ENCODE measurements at places on chromosomes 4 and X.

- DNase-seq = no peak
These were observed 409.2 kb downstream of the CCSER1 start for GRCh38 chr4:90536408-90536807.

DNA sequence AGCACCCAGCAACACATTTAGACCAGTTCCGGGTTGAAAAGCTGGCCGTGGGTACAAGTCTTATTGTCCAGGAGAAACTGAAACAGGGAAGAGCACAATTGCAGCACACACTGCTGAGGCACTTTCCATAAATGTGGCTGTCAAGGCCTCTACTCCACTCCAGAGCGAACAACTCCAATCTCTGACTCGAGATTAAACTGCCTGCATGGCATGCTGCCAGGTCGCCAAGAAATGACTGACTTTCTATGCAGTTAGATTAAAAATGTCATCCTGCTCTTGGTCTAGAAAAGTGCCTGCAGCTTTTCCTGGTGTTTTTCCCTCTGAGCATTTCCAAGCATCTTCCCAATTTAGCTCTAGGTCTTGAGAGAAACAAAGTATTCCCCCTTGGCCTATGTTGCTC lies 260.6 kb upstream of the EMCN start:
- no peak for DNase-seq

GRCh38 chrX:45434231-45434630 lies 233.6 kb upstream of the DIPK2B start:
- DNase-seq = no peak

DNA sequence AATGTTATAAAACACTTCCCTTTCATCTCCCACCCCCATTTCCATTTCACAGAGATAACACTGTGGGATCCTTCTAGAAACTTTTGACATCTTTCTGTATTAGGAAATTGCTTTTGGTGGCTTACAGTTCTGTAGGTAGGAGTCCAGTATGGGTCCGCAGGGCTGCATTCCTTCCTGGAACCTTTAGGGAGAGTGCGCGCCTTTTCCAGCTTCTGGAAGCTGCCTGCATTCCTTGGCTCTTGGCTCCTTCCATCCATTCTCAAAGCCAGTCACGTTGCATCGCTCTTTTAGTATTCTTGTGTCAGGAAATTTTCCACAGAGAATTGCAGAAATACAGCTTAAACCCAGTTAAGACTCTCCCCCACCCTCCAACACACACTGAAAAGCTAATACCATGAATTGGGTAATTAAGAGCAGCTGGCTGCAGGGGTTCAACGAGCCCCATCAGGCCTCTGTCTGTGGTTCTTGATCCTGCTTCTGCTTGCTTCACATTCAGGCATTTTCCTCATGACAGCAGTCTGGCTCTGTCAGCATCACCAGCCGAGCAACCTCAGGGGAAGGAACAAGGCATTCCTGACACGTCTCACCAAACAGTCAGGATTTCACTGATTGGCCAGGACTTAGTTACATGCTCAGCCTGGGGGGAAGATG lies 48.8 kb downstream of the SEPTIN11 start:
- no peak for DNase-seq

DNA sequence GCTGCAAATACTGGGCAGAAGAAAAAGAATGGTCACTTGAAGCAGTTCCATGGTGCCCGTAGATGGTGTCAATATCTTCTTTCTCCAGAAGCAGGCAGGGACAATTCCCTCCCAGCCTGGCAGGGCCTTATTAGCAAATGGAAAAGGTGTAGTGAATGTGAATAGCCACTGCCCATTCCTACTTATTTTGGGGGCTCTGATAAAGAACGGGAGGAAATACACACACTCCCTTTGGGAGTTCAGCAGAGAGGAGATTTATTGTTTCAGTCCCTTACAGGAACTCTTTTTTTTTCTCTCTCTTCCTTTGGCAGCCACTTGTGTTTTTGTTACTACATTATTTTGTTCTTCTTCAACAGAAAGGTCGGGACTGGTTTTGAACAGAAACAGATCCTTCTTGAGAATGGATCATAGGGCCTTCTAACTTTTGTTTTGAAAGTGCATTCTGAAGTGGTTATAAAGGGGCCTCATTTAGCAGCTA lies at the start of gene EMCN:
Gene EMCN, minus strand, starts transcription at position 159 of the 478 bp plus-strand sequence. Its CDS starts 108 bp downstream, at position 51.
- no peak for DNase-seq

DNA sequence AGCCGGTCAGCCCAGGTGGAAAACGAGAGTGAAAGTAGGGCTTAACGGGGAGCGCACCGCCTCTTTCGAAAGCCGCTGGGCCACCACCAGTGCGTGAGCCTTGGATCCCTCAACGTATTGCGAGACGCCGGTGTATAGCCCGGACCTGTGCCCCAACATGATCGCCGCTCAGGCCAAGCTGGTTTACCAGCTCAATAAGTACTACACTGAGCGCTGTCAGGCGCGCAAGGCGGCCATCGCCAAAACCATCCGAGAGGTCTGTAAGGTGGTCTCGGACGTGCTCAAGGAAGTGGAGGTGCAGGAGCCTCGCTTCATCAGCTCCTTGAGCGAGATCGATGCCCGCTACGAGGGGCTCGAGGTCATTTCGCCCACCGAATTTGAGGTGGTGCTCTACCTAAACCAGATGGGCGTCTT lies 929 bp downstream of the MAB21L2 start:
- DNase-seq = peak; percentile 51

DNA sequence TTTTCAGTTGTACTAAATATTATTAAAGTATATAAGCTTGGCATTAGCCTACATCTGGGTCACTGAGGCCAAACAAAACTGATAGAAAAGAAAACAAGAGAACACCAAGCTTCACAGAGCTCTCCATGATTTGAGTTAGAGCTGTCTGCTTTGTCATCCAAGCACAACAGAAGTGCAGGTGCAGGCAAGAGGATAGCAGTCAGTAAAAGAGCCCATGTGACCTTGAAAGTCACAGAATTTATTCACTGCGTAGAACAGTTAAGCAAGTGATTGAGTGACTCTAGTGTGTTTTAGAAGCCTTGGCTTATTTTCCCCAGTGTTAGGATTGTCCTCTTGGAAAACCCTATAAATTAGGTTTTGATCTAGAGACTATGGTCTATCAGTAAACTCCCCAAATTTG lies 49.4 kb upstream of the PRDM5 start:
- DNase-seq = no peak

DNA sequence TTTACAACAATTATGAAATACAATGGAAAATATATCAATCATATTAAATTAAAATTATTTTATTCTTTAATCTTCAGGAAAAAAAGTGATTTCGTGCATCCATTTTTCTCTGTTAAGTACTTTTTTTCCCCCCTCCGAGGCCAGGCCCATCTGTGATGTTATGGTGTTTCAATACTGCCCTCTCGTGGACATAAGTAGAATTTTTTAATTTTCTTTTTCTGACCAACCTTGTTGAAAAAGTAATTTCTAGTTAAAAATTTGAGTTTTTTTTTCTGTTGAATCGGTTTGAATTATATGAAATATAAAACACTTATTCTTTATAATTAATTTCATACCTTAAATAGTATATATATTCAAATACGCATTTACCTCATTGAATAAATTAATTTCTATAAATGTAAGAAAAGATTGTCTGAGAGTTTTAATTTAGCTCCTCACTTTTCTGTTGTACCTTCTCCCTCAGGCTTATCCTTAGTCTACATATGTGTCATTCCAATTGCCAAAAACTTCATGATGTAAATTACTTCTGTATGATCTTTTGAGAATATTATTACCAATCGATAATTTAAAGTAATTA lies 175.8 kb upstream of the TECRL start:
- DNase-seq = peak; percentile 18

- no peak for DNase-seq
These were observed 5.7 kb downstream of the CITED1 start for GRCh38 chrX:72299891-72300630.

DNA sequence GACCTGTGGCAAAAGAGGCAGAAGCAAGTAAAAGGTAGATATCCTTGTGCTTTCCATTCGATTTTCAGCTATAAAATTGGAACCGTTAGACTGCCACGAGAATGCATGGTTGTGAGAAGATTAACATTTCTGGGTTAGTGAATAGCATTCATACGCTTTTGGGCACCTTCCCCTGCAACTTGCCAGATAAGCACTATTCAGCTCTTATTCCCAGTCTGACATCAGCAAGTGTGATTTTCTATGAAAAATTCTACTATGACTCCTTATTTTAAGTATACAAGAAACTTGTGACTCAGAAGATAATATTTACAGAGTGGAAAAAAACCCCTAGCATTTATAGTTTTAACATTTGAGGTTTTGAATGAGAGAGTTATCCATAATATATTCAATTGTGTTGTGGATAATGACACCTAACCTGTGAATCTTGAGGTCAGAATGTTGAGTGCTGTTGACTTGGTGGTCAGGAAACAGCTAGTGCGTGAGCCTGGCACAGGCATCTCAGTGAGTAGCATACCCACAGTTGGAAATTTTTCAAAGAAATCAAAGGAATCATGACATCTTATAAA lies 3.9 kb downstream of the FGB start:
- DNase-seq = no peak

DNA sequence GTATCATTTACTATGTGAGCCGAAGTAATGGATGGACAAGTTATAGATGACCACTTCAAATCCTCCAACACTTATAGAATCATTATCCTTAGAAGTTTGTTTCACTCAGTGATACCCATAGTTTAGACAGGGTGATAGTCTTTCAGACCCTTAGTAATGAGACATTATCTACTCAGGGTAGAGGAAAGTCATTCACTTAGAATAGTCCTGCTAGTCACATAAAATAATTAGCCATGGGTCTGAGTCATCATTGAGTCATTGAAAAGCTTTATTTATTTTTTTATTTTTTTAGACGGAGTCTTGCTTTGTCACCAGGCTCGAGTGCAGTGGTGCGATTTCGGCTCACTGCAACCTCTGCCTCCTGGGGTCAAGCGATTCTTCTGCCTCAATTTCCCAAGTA lies 321.7 kb upstream of the FSTL5 start:
- DNase-seq = no peak

- no peak for DNase-seq
These were observed 150.6 kb downstream of the RASL11B start for GRCh38 chr4:53012738-53013137.

DNA sequence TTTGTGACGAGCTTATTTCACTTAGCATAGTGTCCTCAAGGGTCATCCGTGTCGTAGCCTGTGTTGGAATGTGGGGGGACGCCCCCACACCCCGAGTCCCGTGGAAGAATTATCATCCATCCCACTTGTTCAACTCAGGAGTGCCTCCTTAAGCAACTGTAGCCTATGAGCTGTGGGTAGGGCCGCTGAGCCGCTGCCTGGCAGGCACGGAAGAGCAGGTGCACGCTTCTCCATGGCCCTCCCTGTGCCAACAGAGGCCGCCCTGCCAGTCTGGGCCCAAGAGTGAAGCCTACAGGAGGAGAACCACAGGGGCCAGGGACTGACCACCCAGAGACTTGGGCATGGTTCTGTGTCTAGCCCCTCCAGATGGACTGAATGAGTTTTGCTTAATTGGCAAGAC lies 2.3 kb upstream of the RGS12 start:
- peak; percentile 5 for DNase-seq

- DNase-seq = no peak
These were observed 8.2 kb upstream of the PWWP3B start for GRCh38 chrX:106159861-106160282.

GRCh38 chr4:26611372-26611771 lies 27.5 kb downstream of the TBC1D19 start:
- no peak for DNase-seq

- no peak for DNase-seq
These were observed 32.4 kb upstream of the KIT start for GRCh38 chr4:54625391-54625790.

All from WTC11 (cell line).